ENCODE measurements at places on chromosomes 13 and 19.

DNA sequence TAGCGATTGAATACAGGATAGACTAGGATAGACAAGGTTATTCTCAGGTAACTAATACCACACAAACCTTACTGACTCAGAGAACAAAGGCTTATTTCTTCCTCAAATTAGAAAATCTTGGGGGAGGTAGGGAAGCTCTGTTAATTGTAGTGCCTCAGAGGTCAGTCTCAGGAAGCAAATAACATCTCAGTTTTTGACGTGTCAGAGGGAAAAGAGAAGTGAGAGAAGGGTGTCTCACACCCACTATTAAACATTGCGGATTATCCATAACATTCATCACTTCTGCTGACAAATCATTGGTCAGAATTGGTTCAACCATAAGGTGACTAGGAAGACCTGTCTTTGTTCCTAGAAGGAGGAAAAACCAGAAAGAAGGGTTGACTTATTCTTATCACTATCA, 579.4 kb upstream of the MIR17HG start:
- no peak for DNase-seq

GRCh38 chr13:21885714-21886224, 214.9 kb downstream of the FGF9 start:
- DNase-seq = no peak

DNA sequence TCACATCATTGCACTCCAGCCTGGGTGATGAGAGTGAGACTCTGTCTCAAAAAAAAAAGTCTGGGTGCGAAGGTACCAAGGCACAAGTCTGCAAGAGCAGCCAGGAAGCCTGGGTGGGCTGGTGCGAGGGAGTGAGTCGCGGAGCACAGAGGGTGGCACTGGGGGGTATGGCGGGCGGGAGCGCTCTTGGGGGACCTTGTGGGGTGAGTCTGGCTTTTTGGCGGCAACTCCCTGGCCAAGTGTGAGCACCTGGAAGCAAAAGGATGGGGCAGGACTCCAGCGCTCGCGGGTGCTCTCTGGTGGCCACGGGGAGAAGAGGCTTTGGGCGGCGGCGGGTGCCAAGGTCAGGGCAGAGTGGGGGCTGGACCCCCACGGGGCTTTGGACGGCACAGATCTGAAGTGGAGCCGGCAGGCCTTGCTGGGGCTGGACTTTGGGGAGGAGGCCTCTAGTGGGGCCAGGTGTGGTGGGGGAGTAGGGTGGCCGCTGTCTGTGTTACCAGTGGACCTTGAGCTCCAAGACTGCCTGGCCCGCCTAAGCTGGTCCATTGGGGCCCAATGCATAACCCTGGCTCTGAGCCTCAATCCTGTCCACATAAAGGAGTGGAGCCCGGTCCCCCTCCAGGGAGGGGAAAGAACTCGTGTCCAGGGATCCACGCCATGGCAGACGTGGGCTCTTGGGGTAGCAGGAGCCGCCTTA, 1.6 kb downstream of the P2RY11 start:
- DNase-seq = no peak

DNA sequence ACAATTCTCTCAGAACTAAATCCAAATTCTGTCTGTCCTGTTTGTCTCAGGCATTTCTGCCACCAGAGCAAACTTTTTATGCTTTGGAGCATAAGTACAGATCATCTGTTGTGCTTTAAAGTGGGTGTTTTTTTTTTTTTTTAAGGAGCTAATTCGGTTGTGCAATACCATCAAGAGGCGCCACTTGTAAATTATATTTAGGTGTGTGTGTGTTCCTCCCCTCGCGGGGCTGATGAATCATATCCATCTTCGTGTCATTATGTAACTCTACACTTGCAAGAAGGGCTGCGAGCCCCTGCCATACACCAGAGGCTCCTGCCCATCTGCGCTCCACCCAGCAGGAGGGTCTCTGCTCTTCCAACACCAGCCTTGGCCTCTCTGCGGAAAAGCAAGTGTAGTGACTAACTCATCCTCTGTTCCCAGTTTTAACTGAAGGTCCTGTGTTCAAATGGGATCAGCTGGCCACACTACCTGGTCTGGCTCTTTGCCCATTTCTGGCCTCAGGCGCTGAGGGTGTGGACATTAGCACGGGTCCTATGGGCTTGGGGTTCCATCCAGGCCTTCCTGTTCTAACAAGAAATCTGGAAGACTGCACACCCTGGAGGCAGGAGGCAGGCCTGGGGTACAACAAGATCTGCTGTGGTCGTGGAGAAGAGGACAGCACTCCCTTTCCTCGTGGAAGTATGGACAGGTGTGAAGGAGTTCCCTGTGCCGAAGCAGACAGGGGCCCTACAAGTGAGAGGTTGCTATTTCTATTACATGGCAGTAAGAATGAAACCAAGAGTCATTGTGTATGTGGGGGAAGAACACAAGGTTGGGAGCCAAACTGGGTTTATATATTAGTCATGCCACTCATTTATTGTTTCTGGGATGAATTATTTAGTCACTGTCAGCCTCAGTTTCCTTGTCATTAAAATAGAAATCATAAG, 96.1 kb upstream of the MBNL2 start:
- DNase-seq = no peak

DNA sequence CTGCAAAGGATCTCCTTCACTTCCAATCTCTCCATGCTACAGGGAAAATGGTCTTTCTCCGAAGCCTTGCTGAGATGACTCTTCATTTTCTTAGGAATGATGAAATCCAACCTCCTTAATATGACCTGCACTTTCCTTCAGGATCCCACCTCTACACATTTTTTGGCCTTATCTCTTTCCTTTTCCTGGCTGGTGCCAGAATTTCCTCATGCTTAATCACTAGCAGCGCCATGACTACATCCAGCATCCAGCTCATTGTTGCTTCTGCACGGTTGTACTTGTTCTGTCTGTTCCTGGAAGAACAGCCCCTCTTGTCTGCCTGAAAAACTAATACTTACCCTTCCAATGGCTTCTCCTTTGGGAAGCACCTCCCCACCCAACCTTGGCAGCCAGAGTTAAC, 68.4 kb downstream of the TEX26 start:
- DNase-seq = no peak
